ENCODE measurements at places on chromosomes 11 and 22.

DNA sequence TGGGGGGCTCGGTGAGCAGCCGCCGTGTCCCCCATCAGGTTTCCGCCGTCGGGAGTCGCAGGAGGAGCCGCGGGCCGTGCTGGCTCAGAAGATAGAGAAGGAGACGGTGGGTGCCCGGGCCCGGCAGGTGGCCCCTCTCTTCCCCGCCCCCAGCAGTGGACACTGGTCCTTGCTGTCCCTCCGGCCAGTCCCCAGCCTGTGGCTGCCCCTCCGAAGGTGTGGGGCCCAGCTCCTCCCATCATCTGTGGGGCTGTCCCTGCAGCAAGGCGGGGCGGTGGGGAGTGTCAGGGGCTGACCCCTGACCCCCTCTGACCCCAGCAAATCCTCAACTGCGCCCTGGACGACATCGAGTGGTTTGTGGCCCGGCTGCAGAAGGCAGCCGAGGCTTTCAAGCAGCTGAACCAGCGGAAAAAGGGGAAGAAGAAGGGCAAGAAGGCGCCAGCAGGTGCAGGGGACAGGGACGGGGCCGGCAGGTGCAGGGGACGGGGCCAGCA, 15.3 kb downstream of the EPS8L2 start:
- DNase-seq = no peak

DNA sequence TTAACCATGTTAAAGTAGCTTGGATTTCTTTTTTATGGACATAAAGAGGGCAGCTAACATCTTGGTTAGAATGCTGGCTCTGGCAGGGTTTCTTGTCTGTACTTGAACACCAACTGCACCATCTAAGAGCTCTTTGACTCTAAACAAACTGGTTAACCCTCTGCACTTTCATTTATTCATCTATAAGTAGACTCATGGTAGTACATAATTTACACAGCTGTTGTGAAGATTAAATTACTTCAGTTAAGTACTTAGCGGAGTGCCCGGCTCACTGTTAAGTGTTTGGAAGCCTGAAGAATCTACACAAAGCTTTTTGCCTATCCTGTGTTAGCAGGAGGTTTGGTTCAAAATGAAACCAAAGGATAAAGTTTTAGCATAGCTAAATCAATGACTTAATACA, 846.2 kb upstream of the API5 start:
- DNase-seq = no peak

DNA sequence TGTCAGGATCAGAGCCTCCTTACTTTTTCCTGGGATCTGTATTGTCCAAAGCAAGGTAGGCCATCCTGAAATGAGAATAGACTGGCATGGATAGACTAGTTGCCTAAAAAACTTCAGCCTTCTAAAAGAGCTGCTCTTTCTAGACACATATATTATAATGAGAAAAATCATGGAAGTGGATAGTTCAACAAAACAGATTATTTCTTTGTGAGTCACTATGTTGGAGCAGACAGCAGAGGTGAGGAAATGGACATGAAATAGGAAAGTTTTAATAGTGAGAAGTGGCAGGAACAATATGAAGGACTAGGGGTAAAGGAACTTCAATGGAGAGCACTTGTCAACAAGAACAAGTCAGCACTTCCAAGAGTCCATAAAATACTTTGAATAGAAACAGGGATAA, 101.9 kb upstream of the ANO3 start:
- DNase-seq = no peak

GRCh38 chr22:17343766-17344165, 25.5 kb upstream of the CECR2 start:
- DNase-seq = no peak
